ENCODE measurements at places on chromosomes 16 and 17.

- no peak for DNase-seq
Observed at GRCh38 chr16:11677451-11677951, 9.2 kb downstream of the SNN start.

DNA sequence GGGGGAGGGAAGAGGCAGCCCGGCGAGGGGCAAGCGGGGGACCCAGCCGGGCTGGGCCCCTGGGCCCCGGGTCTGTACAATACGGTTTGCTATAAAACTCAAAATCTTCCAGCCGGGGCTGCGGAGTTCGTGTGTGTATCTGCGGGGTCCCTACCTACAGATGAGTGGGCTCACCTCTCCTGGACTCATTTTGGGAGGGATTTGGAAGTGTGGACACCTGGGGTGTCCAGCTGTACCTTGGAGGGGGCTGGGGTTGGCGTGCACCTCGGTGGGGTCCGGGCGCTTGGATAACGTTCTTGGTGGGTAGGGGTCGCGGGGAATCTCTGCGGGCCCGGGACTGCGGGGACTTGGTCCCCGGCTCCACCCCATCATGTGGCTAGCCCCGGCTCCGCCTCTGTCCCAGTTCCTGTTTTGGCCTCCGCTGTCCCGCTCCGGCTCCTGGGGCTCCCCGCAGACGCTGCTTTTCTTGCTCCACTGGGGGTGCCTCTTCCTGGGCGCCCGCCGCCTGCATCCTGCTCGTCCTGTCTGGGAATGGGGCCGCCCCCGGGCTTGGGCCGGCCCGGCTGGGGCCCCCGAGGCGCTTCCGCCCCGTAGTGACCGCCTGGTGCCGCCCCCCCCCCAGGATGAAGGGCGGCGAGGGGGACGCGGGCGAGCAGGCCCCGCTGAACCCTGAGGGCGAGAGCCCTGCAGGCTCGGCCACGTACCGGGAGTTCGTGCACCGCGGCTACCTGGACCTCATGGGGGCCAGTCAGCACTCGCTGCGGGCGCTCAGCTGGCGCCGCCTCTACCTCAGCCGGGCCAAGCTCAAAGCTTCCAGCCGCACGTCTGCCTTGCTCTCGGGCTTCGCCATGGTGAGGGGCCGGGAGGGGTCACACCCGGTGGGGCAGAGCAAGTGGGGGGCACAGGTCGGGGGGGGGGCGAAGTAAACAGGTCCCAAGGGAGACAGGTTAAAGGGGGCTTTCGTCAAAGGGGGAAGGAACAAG is at the start of gene ORAI3:
TSS of gene ORAI3 (plus strand) at position 402 of the 983 bp plus-strand sequence. CDS start at position 624, 222 bp downstream.
- DNase-seq: peak; percentile 68

GRCh38 chr17:66523378-66524200 is 221.2 kb downstream of the PRKCA start:
- DNase-seq: peak; percentile 68

DNA sequence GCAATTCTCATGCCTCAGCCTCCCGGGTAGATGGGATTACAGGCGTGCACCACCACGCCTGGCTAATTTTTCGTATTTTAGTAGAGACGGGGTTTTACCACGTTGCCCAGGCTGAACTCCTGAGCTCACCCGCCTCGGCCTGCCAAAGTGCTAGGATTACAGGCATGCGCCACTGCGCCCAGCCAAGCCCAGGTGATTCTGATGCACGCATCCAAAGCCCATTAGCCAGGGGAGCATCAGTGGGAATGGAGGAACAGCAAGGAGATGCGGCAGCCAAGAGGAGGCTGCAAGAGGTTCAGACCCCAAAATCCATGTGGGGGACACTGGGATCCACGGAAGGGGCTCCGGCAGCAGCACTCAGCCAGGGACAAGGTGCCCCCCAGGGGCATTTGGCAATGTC is 12.1 kb downstream of the ATP2A3 start:
- DNase-seq: no peak
